ENCODE measurements at places on chromosomes 7 and 10.

GRCh38 chr7:31106303-31107105 is 54.4 kb downstream of the ADCYAP1R1 start:
- DNase-seq: no peak

GRCh38 chr10:3785851-3786271 is 852 bp upstream of the KLF6 start:
- peak; percentile 47 for DNase-seq

DNA sequence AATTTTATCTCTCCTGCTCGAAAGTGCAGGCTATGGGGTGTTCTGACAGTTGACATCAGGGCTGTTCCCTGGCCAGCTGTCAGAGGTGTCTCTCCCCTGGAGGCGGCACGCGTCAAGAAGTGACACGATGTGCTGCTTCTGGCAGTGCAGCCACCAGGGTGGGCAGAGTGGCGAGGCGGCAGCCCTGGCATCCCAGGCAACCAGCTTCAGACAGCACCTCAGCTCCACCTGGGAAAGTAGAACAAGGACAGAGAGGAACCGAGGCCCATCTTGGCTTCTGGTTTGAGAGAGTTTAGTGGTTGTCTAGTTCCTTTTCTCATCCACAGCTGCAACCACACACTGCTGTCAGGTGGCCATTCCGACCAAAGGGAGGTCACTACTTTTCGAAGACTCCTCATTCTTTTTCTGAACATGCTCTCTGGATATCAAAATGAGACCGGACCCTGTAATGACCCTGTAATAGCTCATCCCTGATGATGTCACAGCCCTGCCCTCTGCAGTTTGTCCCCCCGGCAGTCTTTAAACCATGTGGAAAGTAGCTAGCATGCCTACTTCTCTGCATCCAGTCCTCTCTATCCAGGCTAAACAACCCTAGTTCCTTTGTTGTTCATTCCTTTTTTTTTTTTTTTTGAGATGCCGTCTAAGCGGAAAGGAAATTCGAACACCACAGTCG is 381.0 kb upstream of the NRP1 start:
- DNase-seq: peak; percentile 50

GRCh38 chr10:133327651-133328357 is 8.9 kb downstream of the CALY start:
- no peak for DNase-seq

GRCh38 chr7:100351657-100352058 is 6.3 kb upstream of the PILRB start:
- DNase-seq: no peak

- DNase-seq: no peak
These were observed 117.7 kb downstream of the CCNY start for GRCh38 chr10:35453855-35454532.

GRCh38 chr7:102912742-102913141 is at the start of gene LRRC17:
TSS of gene LRRC17 (plus strand) at chr7:102913000. CDS start at chr7:102933914, 20,914 bp downstream.
- DNase-seq: no peak
